Stimulated activated CD8-positive, alpha-beta memory T cell treated with anti-CD3 and anti-CD28 coated beads, Interleukin-15, amount 100 ng/mL, for 4 hours (primary cell): ENCODE measurements at places on chromosomes 6 and 20.

DNA sequence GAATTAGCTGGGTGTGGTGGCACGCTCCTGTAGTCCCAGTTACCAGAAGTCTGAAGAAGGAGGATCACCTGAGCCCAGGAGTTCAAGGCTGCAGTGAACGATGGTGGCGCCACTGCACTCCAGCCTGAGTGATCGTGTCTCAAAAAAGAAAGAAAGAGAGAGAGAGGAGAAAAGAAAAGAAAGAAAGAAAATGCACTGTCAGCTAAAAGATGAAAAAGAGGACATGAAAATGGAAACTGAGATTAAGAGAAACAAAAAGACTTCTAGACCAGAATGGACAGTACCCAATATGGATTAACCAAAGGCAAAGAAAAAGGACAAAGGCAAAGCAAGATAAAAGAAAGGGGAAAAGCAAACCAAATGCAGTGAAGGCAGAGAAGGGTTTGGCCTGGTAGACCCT is 9.0 kb upstream of the RALGAPA2 start:
- no peak for DNase-seq

- DNase-seq, result no peak
Observed at GRCh38 chr20:23186808-23187207, 100.7 kb upstream of the CD93 start.

DNA sequence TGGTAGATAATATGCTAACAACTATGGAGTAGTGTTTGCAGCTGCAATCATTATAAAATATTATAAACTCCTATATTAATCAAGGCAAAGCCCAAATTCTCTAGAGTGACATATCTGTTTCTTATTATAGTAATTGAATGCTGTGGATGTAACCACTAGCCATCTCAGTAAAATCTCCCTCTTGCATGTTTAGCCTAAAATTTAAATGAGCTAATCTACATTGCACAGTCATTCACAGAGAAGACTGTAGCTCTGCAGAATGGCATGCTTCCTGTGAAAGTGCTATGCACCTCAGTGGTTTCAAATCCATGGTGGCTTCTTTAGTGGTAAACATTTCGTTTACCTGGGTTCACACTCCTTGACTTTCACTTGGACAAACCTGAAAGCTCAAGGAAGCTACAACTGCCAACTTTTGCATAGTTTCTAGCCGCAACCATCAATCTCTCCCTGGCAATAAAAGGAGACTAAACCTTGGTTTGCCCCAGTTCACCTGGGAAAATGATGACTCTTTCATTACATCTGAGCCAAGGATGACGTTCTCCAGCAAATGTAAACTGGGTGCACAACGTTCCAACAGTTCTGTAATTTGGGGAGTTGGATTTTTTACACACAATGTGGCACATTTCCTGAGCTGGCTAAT is 47.2 kb downstream of the FILIP1 start:
- no peak for DNase-seq

GRCh38 chr6:169789146-169789943 is 37.9 kb downstream of the ERMARD start:
- DNase-seq, result no peak

DNA sequence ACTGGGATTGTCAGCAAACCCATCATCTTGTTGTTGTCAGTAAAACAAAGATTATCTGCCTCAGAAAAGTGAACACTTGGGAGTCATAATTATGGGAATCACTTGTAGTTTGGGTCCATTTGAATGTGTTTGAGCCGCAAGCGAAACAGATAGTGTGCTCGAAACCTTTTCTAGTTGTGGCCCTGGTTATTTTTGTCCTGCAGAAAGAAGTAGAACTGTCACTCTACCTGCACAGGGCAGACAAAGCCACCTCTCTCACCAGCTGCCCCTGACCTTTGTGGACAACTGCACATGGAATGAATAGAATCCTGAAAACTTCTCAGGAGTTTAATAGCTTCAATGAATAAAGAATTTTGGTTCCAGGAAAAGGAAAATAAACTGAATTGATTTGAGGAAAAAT is 156.1 kb upstream of the CHD6 start:
- DNase-seq, result no peak

DNA sequence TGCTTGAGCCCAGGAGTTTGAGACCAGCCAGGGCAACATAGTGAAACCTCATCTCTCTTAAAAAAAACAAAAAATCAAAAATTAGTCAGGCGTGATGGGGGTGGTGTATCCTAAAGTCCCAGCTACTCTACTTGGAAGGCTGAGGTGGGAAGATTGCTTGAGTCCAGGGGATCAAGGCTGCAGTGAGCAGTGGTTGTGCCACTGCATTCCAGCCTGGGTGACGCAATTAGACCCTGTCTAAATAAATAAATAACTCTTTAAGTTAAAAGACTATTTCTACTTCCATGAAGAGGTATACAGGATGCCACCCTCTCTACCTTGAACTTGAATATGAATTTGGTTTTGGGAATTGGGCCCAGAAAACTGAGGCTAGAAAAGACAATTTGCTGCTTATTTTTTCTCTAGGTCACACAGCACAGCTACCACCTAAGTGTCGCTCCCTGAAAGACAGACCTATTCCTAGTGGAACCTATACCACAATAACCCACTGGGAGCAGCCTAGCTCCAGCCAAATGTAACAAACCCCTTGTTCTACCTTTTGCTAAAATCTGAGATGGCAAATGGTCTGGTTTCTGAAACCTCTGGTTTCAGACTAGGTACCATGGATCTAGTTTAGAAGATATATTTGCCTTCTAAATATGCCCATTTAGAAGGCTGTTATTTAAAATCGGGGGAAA is 35.2 kb downstream of the HMGCLL1 start:
- DNase-seq, result no peak

DNA sequence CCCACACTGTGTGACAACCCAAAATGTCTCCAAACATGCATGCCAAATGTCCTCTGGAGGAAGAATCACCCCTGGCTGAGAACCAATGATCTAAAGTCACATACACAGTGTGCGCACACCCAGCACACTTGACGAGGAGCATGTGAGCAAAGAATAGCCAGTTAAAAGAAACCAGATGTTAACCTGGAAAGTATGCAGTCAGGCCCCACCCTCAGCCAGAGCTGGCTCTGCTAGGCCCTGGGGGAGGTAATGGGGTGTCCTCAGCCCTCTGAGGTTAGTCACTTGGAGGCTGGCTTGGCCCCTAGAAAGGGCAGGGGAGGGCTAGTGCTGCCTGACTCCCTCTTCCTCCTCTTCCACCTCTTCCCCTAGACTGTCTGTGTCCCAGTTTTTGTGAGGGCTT is 15.2 kb upstream of the GUCA1A start:
- no peak for DNase-seq
